ENCODE measurements at places on chromosomes 11 and 22.

- DNase-seq = no peak
Observed at GRCh38 chr11:120564573-120565311, 53.2 kb downstream of the GRIK4 start.

- DNase-seq = peak; percentile 50
Observed at GRCh38 chr22:45341498-45341897, 31.8 kb downstream of the FAM118A start.

- no peak for DNase-seq
Observed at GRCh38 chr11:70910835-70911234, 341.5 kb downstream of the SHANK2 start.

GRCh38 chr11:134925432-134925831 is 513.4 kb upstream of the B3GAT1 start:
- DNase-seq = no peak

GRCh38 chr11:119691020-119691666 is 37.9 kb downstream of the NECTIN1 start:
- DNase-seq = no peak

DNA sequence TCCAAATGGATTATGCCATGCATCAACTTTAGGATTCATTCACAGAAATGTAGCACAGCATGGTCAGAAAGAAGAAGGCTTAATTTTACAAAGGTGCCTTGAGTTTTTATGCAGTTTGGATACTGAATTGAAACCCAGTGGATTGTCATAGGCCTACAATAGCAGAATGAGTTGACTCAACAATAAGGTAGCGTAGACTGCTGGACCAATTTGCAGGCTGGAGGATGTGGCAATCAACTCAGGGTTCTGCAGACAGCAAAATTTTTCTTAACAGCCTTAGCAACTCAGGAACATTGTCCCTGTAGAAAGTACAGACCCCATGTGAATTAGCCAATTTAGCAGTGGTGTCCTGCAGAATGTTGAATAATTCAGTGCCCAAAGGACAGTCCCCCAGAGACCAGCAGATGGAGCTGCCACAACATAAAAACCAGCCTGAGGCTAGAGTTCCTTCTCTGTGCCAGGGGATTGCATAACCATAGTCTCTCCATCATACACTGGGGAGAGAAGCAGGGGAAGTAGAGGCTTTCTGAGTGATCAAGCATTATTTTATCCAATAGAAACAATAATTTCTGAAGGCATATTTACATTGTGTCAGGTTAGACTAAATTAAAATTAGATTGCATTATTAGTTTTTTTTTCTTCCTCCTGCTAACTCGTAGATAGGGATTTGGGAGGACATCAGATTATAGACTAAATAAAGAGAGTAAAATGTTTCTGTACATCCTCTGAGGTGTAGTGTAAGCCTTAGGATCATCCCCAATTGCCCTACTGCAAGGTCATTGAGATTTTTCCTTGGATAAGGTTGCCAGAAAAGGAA is 20.3 kb upstream of the MRPL17 start:
- no peak for DNase-seq

DNA sequence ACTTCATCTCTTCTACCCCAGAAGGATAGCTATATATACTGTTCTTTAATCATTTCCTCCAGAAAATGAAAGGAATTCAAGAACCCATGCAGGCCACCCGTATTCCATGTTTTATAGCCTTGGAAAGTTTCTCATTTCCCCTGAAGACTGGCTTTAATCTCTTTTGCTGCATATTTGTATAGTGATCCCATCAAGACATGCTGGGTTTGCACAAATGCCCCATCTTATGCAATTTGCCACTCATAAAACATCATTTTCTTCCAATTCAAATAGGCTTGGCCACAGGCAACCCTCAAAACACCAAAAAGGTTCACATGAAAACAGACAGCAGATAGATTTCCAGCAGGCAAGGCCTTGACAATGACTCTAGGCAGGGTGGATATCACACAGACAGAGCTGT is 28.3 kb upstream of the APOA1 start:
- DNase-seq = no peak

DNA sequence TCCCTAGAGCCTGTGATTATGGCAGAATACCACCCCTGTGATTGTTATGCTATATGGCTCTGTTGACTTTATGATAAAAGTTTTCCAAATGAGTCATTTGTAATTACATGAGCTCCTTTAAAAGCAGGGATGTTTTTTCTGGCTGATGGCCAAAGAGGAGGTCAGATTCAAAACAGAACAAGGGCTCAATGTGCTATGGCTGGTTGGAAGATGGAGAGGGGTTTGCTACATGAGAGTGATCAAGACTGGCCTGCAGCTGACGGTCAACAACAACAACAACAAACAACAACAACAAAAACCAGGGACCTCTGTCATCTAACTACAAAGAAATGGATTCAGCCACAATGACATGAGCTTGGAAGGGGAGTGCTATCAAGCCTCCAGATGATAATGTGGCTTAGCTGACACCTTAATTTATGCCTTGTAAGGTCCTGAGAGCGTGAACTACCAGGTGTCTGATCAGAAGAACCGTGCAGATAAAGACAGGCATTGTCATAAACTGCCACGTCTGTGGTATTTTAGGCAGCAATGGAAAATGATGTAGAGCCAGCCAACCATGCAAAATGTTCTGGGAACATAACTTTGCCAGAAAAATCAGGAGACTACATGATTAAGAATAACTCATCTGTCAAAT is 47.2 kb downstream of the PIWIL3 start:
- DNase-seq = no peak

- DNase-seq = peak; percentile 16
Observed at GRCh38 chr11:118609380-118610224, 2.2 kb downstream of the PHLDB1 start.

DNA sequence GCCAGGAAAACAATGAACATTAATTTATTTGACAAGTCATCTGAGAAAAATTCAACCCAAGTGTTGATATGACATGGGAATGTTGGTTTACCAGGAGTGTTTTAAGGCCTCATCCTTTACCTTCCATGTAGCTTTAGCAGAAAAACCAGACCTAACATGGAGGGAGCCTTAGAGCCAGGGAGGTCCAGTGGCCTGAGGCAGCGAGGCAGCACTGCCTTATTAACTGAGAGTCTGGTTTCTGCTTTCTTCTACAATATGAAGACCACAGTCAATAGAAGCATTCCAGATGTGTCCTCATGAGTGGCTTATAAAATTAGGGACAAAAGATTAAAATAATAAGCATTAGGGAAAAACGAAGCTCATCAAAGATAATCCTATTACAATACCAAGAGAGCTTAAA is 61.5 kb downstream of the DKK3 start:
- no peak for DNase-seq

DNA sequence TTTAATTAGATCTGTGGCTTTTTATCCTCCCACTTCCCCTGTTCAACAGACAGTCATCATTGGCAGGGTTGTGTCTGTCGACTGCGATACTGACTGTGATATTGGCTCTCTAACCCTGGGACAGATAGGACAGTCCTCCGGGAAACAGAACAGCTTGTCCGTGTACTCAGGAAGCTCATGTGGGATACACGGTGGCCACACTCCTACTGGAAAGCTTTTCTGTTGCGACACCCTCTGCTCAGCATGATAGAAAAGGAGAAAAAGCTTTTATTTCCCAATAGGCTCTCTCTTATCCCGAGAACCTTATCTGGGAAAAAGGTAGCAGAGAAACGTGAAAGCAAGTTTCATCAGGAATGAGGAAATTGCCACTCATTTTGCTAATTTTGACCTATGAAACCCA is 60.4 kb upstream of the HSPA8 start:
- DNase-seq = no peak

- no peak for DNase-seq
Observed at GRCh38 chr11:47725442-47726117, 10.4 kb upstream of the AGBL2 start.

DNA sequence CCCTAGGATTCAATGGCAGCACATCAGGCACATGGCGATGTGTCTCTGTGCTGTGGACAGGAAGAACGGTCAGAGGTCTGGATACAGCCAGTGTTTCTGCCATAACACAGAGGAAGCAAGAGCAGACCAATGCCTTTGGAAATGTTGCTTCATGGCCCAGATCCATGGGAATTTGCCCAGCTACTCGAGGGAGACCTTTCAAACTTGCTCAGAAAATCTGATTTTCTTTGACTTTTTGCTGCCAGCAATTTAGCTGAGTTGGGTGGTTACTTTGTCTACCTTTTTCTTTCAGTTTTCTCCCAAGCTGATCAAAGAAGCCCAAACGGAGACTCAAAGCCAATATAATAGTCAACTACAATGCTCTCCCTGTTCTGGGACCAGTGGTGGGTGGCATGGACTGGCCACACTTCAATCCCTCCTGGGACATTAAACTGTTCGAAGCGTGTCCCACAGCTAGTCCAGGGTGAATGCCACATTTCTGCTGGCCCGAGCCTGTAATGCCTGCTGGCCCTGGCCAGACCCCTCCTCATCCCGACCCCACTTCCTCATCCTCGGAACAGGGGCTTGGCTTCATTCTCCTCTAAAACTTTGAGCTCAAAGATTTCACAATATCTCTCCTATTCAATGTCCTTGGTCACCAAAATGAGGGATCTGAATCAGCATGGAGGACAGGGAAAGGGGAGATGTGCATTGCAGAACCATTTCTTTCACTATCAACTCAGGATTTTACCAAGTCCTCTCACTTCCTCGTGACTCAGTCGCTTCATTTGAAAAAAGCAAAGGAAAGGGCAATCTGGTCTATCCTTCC is 93.3 kb downstream of the ABTB2 start:
- no peak for DNase-seq

GRCh38 chr11:86196913-86197312 is 47.6 kb upstream of the EED start:
- no peak for DNase-seq

DNA sequence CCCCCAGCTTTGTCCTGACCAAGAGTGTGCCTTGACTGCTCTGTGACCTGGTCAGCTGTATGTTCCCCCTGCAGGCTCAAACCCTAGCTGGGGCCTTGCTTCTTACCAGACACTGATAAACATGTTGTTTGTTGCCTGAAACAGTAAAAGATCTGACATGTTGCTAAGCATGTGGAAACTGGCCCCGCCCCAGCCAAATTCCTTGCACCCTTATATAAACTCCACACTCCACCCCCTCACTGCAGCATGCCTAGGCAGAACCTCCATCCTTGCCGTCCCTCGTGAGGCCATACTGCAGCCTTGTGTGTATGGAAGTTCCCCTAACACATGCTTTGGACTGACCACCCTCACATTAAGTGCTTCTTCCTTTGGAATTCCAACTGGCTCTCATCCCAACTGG is 27.3 kb downstream of the LRRC74B start:
- no peak for DNase-seq

GRCh38 chr11:101807531-101807930 is 107.3 kb upstream of the CEP126 start:
- DNase-seq = no peak

DNA sequence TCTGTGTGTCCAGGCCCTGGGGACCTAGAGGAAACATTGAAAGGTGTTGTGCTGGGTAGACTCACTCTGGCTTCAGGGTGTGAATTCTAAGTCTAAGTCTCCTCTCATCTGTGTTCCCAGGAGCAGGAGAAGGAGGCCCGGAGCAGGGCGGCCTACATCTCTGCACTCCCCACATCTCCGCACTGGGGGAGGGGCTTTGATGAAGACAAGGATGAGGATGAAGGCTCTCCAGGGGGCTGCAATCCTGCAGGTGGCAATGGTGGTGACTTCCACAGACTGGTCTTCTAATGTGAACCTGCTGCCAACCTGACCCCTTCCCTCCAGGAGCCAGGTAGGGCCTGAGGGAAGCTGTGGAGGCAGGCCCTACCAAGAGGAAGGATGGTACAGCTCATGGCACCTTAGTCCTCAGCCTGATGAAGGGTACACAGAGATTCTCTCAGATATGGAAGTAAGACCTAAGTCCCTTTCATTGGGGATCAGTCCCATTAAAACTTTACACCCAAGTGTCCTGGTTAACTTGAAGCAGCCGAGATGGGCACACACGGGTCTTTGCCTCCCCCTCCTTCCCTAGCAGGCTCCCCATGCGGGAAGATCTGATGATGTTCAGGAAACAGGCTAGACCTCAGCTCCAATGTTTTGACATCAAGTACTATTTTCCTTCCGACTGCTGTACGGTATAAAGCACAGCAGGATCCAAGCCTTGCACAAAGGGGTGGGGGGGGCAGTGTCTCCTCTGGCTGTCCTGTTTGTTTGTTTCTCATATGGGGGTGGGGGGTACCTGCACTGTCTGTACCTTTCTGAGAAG is 25.0 kb downstream of the USP35 start:
- DNase-seq = no peak

- DNase-seq = no peak
Observed at GRCh38 chr11:56172256-56172830, 4.1 kb upstream of the OR5J2 start.

GRCh38 chr11:33553486-33553885 is 147.1 kb downstream of the C11orf91 start:
- DNase-seq = no peak

DNA sequence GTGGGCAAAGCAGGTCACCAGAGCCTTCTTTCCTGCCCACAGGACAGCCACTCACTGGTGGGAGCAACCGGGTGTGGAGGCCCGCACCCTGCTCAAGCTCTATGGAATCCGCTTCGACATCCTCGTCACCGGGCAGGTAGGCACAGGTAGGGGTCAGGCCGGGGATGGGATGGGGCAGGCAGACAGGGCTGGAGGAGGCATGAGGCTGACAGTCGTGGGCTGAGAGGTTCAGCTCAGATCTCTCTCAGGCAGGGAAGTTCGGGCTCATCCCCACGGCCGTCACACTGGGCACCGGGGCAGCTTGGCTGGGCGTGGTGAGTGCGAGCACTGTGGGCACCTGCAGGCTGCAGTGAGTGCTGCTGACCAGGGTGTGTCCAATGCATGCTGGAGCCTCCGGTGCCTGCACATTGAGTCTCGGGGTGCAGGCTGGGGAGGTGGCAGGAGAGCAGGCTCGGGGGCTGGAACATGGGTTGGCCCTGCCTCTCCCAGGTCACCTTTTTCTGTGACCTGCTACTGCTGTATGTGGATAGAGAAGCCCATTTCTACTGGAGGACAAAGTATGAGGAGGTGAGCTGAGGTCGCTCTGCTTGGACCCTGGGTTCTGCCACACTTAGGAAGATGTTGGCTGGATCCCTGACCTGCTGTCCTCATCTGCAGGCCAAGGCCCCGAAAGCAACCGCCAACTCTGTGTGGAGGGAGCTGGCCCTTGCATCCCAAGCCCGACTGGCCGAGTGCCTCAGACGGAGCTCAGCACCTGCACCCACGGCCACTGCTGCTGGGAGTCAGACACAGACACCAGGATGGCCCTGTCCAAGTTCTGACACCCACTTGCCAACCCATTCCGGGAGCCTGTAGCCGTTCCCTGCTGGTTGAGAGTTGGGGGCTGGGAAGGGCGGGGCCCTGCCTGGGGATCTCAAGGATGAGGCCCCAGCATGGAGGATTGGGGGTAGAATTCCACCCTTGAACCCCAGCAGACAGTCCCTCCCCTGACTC is 6.3 kb downstream of the SLC7A4 start:
- no peak for DNase-seq

DNA sequence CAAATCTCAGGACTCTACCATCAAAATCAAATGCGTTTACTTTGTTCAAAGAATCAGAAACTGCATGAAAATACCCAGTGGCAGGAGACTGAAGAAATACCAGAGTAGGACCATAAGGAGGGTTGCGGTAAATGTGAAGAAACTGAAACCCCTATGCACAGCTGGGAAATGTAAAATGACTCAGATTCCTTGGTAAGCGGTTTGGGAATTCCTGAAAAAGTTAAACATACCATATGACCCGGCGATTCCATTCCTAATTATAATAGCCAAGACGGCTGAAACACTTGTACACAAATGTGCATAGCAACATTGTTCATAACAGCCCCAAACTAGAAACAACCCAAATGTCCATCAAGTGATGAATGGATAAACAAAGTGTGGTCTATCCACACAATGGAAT is 114.1 kb upstream of the GRAMD1B start:
- no peak for DNase-seq

GRCh38 chr11:44133335-44133946 is 38.0 kb downstream of the EXT2 start:
- no peak for DNase-seq

- DNase-seq = no peak
Observed at GRCh38 chr22:43273902-43274484, 69.2 kb downstream of the SCUBE1 start.
